GM10248 (cell line): ENCODE measurements at places on chromosomes 1 and 21.

- no peak for DNase-seq
Observed at GRCh38 chr1:81232420-81232819, 568.3 kb upstream of the ADGRL2 start.

DNA sequence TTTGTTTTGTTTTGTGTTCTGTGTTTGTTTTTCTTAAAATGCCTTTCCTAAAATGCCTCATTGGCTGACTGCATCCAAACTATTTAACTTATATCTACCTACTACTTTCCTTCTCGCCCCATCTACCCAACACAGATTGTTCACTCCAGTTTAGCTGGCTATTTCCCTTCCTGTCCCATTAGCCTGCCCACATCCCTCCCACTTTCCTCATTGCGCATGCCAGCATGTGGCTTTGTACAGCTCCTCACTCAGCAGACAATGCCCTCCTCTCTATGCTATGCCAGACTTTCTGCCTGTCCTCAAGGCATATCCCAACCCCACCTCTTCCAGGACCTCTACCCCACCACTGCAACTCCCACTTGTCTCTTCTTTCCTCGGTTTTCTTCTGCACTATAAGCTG, 94.7 kb upstream of the C1orf21 start:
- no peak for DNase-seq

DNA sequence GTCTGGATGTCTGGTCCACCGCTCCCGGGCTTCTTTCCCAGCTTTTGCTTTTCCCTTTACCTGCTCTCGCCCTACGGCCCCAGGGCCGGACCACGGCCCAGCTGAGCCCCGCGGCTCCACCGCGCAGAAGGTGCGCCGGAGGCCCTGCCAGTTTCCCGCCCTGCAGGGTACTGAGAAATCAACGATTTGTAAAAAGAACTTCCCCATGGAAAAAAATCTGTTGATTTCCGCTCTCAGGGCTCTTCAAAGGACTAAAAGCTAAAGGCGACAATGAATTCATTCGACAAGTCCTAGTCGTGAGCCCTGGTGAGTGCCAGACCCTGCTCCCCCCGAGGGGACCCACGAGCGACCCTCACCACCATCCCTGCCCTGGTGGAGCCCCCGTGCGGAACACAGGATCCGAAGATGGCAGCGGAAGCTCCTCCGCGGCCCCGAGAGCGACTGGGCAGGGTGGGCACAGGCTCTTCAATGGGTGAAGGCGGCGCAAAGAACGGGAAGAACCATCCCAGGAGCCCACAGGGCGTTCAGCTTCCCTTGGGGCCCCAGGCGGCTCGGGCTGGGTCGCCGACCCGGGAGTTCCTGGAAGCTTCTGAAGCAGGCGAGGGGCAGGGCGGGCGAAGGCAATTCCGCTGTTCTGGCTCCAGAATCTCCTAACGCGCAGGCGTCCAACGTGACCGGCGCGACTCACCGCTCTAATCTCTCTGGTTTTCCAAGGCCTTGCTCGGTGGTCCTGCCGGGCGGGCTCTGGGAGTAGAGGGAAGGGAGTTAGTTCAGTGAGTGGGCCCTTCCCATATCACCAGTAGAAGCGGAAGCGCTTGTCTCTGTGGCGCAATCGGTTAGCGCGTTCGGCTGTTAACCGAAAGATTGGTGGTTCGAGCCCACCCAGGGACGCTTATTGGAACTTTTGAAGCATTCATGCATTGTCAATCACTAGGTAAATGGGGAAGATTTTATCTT, 6.6 kb upstream of the RNU1-2 start:
- DNase-seq = peak; percentile 48

- no peak for DNase-seq
Observed at GRCh38 chr1:179589509-179589908, 2.1 kb upstream of the TDRD5 start.
